C1 segment of cervical spinal cord (tissue), 14 donors: ENCODE measurements at places on chromosomes 1 and 21.

- no peak for DNase-seq
Measured at GRCh38 chr1:118254001-118254400, 69.0 kb upstream of the SPAG17 start.

- DNase-seq, result no peak
Measured at GRCh38 chr1:7380712-7381111, 390.4 kb upstream of the VAMP3 start.

DNA sequence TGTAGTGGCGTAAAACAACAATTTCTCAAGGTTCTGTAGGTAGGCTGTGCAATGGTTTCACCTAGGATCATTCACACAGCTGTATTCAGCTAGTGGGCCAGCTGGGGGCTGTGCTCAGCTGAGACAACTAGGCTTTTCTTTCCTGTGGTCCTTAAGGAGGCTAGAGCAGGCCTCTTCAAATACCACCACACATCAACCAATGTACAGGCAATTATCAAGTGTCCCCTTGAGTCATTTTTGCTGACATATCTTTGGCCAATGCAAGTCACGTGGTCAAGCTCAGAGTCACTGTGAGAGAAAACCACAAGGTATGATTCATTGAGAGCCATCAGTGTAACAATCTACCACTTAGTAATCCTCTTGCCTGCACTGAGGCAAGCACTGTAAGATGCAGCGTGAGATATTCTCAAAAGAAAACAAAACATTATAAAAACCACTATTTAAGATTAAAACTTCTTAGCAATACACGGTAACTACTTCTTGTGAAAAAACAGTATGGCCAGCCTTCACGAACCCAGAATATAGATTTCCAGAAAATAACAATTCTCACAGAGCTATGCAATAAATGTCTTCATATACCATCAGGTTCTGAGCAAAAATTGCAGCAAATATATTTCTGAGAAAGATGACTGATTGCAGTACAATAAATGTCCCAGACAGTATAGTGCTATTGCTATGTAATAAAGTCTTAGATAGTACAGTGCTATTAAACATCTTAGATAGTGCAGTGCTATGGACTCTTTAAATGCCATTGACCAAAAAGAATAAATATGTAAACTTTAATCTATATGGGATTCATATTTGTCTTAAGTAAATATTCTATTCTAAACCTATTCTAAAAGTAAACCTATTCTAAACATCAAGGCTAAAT, 55.3 kb downstream of the NME7 start:
- no peak for DNase-seq

DNA sequence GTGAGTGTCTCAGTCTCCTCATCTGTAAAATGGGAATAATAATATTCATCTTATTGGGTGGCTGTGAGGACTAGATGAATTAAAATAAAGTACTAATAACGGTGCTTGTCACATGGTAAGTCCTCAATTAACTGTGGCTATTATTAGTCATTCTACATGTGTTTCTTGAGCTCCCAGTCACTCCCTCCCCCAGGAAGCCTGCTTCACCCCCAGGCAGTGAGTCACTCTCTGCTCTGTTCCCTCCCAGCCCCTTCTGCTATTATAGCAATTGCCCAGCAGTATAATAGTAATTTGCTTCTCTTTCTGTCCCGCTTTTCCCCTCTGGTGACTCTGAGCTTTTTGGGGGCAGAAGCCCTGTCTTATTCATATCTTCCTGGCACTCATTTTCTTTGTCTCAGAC, 102.0 kb downstream of the BEND5 start:
- no peak for DNase-seq

DNA sequence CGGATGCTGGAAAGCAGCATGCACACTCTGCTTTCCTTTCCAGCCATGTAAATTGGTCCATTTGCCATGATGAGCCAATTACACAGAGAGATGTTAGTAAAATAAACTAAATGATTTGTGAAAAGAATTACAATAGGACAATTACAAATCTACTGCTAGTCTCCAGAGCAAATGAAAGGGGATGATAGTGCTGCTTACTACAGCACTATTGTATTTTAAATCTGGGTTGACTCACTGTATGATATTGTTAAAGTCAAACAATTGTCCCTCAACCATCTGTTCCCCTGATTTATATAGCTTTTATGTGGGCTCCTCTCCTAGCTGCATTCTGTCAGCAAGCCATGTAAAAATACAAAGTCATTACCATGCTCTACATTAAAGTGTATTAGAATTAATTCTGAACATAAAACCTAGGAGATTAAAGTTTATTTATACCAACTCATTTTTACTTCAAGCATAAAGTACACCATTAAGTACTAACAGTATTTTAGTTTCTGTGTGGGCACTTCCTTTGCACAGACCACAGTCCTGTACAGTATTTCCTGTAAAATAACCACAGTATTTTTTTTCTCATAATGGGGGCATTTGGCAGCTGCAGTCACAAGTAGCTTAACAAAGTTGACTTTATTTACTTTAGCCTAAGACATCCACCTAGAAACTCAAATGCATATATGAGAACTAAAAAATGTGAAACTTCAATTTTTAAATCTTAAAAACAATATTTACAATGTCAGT, 135.8 kb downstream of the VAV3 start:
- no peak for DNase-seq

- no peak for DNase-seq
Measured at GRCh38 chr1:212366901-212367300, 47.8 kb downstream of the PACC1 start.

DNA sequence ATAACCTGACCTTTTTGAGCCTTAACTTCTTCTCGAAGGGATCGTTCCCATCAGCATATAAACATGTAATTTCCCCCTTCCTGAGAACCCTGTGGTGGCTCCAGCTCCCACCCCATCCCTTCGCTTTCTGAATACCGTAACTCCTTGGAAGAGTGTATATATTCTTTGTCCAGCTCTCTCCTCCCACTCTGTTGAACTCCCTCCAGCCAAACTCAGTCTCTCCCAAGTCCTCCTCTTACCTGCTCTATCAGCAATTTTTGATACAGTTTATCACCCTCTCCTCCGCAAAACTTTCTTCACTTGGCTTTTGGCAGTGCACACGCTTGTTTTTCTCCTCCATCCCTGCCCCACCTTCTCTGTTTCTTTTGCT, 109.9 kb upstream of the SLC25A33 start:
- DNase-seq, result no peak

DNA sequence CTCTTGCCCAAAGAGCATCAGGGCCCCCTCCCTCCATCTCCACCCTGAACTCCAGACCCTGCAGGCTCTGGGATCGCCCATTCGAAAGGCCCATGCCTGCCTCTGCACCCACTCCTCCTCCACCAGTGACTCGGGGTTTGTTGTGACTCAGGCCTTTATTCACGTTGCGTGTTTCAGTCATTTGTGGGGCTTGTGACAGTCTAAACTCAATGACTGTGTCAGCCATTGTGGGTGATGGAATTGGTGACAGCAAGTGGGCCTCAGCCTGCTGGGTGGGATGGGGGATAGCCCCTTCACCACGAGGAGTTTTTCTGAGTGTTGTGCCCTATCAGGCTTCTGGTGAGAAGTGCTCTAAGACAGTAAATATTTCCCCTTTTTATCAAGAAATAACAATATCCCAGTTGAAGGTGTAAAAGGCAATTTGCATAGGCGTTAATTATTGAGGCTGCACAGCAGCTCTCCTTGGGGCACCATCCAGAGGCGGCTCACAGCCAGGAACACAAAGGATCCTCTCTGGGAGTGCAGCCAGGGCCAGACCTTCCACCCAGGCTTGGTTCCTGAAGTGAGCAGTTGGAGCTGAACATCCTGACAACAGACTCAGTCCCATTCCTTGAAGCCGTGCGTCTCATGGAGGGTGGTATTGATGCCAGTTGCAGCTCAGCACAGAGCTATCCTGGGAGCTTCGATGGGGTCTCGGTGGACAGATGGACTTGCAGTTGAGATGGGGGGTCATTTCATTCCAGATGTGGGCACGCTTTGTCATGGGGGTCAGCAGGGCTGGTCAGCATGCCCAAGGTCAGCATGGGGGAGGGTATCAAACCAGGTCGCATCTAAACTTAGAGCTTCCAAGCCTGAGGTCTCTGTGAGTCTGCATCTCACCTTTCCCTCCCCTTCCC, 135.6 kb upstream of the CACNA1E start:
- DNase-seq, result no peak

GRCh38 chr1:87044840-87045239, 130.4 kb downstream of the HS2ST1 start:
- DNase-seq, result no peak

DNA sequence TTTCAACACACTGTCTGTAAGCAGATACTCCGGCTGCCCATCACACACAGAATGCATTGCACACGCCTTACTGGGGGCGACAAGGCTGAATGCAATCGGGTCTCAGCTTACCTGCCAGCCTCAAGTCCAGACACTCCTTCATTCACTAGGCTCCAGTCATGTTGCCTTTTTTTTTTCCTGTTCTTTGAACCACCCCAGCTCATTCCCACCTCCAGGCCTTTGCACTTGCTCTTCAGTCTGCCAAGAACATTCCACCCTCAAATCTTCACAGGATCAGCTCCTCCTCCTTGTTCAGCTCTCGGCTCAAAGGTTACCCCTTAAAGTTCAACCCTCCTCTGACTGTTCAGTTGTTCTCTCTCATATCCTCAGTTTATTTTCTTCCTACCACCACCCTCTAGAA, 181.9 kb upstream of the ESRRG start:
- DNase-seq, result no peak

DNA sequence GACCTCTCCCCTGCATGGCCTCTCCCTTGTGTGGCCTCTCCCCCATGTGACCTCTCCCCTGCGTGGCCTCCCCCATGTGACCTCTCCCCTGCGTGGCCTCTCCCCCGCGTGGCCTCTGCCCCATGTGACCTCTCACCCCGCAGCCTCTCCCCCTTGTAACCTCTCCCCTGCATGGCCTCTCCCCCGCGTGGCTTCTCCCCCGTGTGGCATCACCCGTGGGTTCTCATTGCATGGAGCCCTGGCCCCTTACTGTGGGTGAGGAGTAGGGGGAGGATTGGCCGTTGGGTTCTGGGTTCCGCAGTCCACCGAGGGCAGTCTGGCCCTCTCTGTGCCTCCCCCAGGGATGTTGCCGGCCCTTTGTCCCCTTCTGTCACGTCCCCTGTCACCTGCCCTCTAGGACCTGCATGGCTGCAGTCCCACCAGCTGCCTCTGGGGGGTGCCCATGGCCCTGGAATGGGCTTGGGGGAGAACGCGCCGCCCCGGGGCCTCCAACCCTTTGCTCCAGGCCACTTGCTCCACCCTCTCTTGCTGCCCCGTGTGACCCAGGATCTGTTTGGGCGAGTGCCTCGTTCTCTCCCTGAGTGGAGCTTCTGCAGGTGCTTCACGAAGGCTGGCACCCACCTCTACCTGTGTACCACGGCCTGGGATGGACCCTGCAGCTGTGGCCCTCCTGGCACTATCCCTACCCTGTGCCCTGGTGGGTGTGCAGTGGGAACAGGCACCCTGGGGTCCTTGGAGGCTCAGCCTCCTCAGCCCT, 21.3 kb downstream of the RRP1 start:
- DNase-seq, result peak; percentile 54

DNA sequence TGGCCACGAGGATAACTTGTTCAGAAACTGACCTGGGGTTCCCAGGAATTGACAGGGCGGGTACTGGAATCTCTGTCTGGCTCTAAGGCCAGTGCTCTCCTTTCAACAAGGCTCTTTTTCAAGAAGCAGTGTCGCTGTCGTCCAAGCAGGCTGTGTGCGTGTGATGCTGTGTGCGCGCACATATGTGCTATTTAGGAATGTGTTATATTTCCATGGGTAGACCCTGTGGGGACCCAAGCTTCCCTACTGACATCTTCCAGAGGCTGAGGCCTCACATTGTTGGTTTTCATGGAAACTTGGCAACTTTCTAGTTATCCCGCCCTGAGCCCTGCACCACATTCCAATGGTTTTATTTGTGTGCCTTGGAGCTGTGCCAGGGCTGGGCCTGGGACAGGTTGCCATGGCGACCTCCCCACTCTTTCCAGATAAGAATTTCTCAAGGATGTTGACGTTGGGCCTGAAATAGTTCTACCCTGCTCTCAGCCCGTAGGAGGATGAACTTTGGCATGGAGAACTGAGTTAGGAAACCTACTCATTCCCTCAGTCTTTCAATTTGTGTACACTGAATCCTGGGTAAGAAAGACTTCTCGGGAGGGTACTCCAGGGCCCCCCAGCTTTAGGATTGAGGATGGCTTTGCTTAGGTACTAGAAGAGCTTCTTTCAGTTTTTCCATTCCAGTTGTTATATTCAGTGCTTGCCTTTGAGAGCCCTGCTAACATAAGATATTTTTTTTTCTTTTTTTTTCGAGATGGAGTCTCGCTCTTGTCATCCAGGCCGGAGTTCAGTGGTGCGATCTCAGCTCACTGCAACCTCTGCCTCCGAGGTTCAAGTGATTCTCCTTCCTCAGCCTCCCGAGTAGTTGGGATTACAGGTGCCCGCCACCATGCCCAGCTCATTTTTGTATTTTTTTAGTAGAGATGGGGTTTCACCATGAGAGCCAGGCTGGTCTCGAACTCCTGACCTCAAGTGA, 38.8 kb upstream of the SRSF10 start:
- peak; percentile 56 for DNase-seq

DNA sequence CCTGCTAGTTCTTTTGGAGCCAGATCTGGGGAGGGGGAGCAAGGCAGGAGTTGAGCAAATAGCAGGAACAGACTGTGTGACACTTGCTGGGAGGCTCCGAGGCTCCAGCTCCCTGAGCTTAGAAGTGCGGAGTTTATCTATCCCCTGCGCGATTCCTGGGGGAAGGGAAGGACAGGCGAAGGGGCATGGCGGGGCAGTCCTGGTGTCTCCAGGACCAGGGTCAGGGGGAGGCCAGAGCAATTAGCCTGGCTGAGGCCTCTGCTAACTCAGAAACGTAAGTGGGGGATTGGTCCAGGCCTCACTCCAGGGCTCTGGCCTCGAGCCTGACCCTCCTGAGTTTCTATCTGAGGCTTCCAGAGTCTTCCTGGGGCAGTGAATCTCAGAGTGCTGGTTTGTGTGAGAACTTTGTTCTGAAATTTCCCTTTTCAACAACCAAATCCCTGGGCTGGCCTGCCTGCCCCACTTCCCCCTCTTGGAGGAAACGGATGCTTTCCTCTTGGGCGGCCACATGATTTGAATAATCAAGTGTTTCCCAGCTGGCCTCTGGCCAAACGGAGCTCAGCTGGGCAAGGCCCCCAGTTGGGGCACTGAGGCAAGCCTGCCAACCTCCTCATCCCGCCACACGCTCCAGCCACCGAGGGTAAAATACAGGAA, 15.6 kb downstream of the ALPL start:
- no peak for DNase-seq

GRCh38 chr1:223500560-223501425, 107.6 kb downstream of the CCDC185 start:
- DNase-seq, result no peak

DNA sequence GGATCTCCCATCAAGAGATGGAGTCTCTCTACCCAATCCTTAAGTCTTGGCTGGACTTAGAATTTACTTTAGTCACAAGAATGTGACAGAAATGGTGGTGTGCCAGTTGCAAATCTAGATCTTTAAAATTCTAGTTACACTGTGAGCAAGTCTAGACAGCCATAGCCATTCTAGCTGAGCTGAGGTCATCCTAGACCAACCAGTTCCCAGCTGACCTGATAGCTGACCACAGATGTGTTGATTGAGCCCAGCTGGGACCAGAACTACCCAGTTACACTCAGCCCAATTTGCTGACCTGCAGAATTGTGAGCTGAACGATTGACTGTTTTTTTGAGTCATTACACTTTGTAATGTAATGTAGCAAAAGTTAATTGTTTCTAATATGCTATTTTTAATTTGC, 251.8 kb downstream of the ADGRL2 start:
- no peak for DNase-seq

- no peak for DNase-seq
Measured at GRCh38 chr1:213613549-213613948, 374.2 kb upstream of the PROX1 start.

GRCh38 chr1:19445417-19446342, 39.7 kb downstream of the CAPZB start:
- no peak for DNase-seq
